Testis (tissue), 5 donors: ENCODE measurements at places on chromosomes 7 and 10.

GRCh38 chr7:27430105-27430504 is 187.5 kb downstream of the EVX1 start:
- no peak for DNase-seq

GRCh38 chr7:131536361-131536849 is 20.0 kb downstream of the PODXL start:
- DNase-seq, result no peak

- DNase-seq, result no peak
Observed at GRCh38 chr10:43746906-43747305, 98.2 kb upstream of the ZNF32 start.

GRCh38 chr7:106369352-106369751 is 84.6 kb upstream of the NAMPT start:
- DNase-seq, result no peak

DNA sequence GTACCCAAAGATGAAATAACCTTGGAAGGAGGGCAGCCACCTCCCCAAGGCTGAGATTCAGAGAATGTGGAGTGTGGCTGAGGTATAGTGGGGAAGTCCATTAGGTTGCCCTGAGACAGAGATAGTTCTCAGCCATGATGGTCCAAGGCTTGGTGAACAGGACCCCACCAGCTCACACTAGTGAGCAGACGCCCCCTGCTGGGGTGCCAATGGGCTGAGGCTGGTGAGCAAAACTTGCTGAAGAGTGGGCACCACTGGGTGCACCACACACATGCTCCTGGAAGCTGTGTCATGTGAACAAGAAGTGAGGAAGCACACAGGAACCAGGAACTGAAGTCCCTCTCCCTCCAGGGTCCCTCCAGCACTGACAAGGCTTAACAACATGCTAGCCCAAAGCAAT is 8.9 kb downstream of the FBXL13 start:
- DNase-seq, result no peak

DNA sequence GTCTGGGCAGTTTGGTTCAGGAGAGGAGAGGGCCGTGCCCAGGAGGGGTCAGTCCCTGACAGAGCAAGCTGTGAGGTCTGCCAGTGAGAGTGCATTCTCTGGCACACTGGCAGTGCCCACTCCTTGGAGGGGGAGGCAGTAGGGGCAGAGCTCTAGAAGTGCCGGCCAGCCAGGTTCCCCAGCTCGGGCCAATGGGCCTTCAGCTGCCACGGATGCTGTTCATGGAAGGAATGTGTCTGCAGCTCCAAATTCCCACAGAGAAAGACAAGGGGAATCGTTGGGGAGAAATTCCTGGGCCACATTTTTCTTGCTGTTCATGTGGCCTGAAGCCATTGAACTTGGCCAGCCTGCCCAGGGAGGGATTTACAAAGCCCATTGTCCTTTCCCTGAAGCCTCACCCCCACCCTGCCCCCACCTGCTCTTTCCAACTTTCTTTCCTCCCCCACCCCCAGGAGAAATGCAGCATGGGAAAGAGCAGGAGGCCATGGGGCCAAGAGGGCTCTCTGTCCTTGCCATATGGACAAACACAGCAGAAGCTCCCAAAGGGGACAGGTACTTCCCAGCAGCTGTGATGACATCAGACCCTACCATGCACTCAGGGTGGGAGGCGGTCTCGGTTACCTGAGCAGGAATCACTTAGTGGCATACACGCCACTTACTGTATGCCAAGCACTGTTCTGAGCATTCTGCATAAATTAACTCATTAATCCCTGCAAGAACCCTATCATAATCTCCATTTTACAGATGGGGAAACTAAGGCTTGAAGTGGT is 70.7 kb downstream of the ARHGAP22 start:
- no peak for DNase-seq

- DNase-seq, result no peak
Observed at GRCh38 chr10:58723186-58723585, 210.5 kb downstream of the BICC1 start.

DNA sequence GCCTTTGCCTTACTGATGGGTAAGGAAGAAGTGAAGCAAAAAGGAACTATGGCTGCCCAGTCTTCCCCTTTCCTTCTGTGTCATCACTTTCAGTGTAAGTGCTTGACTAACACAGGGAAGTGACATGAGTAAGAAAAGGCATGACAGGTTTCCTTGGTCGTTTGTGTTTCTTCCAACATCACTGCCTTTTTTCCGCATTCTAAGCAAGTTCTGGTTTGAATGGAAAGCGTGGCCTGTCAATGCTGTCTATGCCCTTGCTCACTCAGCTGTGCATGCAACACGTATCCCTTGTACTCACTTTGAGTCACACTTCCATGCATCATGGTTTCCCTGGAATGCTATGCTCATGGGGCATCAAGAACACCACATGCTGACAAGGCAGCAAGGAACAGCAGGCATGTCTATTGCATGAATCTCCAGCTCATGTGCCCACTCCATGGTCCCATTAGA is 111.8 kb downstream of the OAT start:
- no peak for DNase-seq

GRCh38 chr7:20778063-20778721 is 8.5 kb downstream of the SP8 start:
- DNase-seq, result peak; percentile 56

DNA sequence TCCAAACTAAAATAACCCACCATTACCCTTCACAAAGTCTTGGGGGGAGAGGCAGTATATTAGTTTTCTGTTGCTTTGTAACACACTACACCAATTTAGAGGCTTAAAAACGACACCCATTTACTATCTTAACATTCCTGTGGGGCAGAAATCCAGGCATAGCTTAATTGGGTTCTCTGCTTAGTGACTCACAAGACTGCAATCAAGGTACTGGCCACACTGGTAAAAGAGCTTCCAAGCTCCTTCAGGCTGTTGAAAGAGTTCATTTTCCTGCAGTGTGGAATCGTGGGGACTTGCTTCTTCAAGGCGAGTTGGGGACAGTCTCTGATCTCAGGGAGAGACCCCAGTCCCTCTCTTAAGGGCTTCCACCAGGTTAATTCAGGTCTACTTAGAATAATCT is 139.1 kb downstream of the XPNPEP1 start:
- DNase-seq, result no peak

- peak; percentile 72 for DNase-seq
Observed at GRCh38 chr10:79286318-79286951, 60.8 kb upstream of the PPIF start.

GRCh38 chr10:94571528-94571927 is 25.9 kb downstream of the HELLS start:
- no peak for DNase-seq
